Activated CD4-positive, alpha-beta T cell treated with anti-CD3 and anti-CD28 coated beads, Interleukin-2, amount 50 U/mL, for 24 hours (primary cell): ENCODE measurements at places on chromosomes 5 and 9.

GRCh38 chr9:68841276-68842052 lies 136.4 kb downstream of the PIP5K1B start:
- DNase-seq, result no peak

- DNase-seq, result no peak
These were observed 63.3 kb downstream of the RGS3 start for GRCh38 chr9:113526841-113527240.

GRCh38 chr9:34334337-34334824 lies 5.0 kb downstream of the NUDT2 start:
- DNase-seq, result no peak

DNA sequence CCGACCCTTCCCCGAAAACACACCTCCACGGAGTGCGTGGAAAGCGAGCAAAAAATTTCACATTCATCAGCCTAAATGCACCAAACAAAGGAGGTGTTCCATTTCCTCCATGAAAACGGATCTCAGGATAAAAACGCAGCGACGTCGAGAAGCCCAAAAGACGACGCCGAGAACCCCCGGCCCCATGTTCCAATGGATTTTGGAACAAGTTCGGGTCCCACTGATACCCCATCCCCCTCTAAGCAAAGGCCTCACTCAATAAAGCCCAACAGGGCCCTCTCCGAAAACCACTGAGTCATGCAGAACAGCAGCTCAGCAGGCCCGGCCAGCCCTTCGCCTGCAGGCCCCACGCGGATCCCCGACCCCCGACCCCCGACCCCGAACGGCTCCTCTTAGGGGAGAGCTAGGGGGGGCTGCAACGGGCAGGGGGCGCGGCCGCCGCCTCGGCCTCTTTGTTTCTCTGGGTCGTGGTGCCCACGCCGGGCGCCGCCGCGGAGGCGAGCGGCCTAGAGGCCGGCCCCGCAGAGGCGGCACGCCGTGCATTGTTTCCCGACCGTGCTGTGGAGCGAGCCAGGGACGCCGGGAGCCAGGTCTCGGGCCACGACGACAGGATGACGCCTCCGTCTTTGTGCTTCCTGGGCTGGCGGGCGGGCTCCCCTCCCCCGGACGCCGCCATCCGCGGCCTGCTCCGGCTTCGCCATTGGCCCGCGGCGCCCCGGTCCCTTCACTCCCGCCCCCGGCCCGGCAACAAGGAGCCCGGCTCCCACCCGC lies 915 bp downstream of the ZFAND5 start:
- DNase-seq, result peak; percentile 51

GRCh38 chr9:91166796-91167366 lies 194.8 kb downstream of the AUH start:
- DNase-seq, result no peak

DNA sequence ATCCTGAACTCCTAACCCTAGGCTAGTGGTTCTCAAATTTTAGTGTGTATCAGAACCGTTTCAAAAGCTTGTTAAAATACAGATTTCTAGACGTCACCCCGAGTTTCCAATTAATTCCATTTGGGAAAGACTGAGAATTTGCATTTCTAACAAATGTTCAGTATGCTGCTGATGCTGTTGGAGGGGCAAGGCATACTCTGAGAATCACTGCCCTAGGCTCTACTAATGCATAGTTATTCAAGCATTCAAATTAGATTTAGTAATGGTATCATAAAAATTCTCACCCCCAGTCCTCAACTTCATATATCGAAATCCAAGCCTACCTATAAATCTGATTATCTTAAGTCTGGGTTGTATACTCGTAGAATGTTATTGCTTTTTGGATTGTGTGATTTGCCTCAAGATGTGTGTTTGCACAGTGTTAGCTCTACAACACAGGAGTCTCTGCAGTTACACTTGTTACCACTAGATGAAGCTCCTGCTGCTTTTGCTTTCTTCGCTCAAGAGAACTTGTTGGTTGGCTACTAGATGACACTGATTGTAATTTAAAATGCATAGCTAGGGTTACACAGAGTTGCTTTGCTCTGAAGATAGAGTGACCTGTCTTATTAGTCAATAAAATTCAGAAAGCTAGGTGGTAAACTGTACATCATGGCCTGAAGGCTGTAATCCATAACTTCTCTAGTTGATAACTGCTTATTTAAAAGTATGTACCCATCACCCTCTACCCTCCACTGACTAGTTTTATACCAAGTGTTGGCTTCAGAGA lies 7.5 kb upstream of the ERAP2 start:
- peak; percentile 28 for DNase-seq

DNA sequence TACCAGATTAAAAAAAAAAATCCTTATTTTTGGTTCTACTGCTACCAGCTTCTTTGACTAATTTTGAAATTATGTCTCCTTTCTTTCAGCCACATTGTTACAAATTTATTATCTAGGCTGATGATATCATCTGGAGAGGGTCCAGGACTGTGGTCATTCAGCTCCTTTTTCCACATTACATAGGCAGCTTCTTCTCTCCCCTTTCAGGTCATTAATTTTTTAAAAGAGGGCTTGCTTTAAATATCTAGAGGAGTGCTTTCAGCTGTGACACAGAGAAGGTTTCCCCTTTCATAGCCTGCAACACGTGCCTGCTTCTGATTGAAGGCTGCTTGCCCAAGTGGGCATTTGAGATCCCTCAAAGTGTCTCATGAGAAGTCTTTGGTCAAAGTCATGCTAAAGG lies 155.7 kb upstream of the PAPPA start:
- DNase-seq, result no peak

DNA sequence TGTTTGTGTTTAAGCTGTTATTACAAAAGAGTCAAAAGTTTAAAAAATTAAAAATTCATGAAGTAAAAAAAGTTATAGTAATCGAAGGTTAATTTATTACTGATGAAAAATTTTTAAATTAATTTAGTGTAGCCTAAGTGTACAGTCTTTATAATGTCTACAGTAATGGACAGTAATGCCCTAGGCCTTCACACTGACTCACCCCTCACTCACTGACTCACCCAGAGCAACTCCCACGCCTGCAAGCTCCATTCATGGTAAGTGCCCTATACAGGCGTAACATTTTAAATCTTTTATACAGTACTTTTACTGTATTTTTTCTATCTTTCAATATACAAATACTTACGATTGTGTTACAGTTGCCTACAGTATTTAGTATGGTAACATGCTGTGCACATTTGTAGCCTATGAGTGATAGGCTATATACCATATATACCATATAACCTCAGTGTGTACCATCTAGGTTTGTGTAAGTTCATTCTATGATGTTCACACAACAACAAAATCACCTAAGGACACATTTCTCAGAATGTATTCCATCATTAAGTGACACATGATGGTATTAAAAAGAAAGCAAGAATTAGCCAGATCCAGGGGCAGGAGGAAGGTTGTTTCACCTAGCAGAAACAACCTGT lies 40.1 kb downstream of the DCAF10 start:
- no peak for DNase-seq

- no peak for DNase-seq
These were observed 208.6 kb downstream of the TSSK1B start for GRCh38 chr5:113226116-113226736.

DNA sequence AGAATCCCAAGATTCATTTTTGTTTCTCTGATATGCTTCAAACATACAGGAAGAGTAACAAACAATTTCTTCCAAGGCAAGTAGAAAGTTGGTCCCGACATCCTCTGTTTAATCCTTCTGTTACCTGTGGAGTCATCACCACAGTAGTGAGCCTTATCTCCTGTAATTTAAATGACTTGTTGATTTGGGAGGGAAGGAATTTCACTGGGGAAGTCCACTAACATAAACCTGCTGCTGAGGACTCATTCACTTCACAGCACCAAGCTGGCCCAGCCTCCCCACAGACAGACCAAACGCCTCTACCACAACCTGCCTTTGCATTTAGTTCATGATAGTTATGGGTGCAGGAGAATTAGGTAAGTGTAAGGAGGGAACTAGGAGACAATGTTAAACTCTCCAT lies 63.2 kb downstream of the PRKACG start:
- DNase-seq, result no peak

GRCh38 chr9:77712533-77713130 lies 64.5 kb upstream of the GNA14 start:
- no peak for DNase-seq

DNA sequence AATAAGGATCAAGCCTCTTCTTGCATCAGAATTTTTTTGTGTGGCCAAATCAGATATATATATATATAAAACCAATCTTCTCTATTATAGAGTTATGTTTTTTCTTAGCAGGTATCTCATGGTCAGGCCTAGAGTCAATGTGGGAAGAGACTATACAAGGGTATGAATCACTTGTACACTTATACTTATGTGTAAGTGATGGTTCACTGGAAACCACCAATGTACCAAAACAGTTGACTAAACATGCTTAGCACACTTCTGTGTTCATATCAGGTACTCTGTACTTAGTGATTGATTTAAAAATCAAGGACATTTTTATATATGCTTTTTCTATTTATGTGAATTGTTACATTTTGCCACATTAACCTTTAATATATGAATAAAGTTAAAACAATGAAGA lies 92.6 kb downstream of the CWC27 start:
- no peak for DNase-seq

- no peak for DNase-seq
These were observed 380.1 kb downstream of the CTNND2 start for GRCh38 chr5:11524188-11524587.

DNA sequence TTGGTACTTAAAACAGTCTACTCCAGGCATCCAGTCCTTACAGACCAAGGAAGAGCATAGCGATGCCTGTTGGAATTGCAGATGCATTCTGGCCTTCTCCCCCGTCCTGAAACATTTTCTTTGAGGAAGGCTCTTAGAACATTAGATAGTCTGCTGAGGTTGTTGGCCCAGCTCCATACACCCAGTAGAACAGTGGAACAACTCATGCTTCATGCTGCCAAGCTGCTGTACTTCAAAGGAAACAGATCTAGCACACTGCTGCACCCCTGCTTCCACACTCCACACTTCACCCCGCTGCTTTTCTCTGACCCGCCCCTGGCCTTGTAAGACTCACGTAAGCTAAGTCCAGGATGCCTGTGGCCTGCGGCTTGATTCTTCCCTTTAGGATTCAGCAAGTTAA lies 33.4 kb upstream of the NCS1 start:
- no peak for DNase-seq

- DNase-seq, result no peak
These were observed 278.8 kb downstream of the ENC1 start for GRCh38 chr5:74361406-74362358.

DNA sequence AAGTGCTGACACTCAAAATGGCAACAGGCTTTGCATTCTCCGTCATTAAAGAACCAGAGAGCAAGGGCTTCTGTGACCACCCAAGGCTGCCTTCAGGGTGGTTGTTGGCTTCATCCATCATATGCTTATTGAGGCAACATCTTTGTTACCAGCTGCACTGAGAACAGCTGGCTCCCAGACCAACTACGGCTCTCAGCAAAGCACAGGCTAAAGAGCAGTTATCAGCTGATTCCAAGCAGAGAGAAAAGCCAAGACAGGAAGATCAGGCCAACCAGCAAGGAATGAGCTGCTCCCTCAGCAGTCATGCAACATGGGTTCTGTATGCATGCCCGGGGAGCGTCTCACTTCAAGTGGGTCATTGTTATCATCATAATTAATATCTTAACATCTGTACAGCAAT lies 358.9 kb downstream of the ACTL7B start:
- no peak for DNase-seq

- no peak for DNase-seq
These were observed 32.6 kb downstream of the SPRY4 start for GRCh38 chr5:142292249-142292648.

DNA sequence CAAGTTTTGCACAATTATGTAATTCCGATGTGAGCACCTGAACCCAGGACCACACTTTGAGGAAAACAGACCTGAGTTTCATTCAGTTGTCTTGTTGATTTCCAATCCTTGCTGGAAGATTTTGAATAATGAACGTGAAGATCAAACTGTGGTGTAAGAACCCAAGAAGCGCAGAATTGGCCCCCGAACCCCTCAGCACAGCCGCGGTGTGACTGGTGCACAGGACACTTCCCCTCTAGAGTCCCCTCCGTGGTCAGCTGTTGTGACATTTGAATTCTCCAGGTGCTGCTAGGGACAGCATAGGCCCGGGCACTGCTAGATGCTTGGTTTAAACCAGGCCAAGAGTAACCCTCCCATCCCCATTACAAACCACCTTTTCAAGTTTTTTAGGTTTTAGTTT lies 1.7 kb downstream of the BRD3OS start:
- DNase-seq, result no peak

DNA sequence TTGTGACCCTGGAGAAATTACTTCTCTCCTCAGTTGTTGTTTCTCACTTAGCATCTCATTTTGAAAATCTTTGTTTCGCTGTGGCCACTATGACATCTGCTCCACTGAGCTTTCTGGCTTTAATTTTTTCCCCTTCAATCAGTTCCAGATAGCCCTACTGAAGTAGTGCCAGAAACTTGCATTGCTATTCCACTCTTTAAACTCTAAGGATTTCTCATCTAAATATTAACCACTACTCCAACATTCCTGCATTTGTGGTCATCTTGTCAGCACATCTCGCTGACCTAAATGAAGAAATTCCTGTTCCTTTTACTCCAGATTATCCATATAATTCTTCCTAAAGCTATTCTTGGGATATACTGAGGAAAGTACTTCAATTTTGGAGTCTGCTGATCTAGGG lies 15.3 kb upstream of the NOL6 start:
- no peak for DNase-seq

DNA sequence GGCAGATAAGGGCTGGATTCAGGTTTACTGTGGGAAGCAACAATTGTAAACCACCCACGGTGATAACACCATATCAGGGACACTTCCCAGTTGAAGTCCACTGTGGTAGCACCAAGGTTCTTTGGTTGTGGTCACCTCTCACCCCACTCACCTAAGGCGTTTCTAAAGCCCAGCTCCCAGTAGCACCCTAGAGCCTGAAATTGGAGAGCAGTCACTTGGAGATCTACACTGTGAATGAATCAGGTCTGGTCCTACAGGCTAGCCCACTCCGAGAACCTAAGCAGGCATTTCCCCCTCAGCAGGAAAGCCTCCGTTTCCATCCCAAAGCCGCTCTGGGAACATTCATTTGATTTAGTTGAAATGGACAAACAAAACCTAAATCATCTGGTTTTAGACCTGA lies 191.3 kb downstream of the TTC39B start:
- DNase-seq, result no peak
